Ureter (tissue), 1 donor: ENCODE measurements at places on chromosomes 5 and 9.
A peak's percentile ranks its signal among the peaks of the same experiment; 100 is the strongest.

GRCh38 chr9:35811381-35812024 is 559 bp downstream of the SPAG8 start:
- DNase-seq, result no peak

DNA sequence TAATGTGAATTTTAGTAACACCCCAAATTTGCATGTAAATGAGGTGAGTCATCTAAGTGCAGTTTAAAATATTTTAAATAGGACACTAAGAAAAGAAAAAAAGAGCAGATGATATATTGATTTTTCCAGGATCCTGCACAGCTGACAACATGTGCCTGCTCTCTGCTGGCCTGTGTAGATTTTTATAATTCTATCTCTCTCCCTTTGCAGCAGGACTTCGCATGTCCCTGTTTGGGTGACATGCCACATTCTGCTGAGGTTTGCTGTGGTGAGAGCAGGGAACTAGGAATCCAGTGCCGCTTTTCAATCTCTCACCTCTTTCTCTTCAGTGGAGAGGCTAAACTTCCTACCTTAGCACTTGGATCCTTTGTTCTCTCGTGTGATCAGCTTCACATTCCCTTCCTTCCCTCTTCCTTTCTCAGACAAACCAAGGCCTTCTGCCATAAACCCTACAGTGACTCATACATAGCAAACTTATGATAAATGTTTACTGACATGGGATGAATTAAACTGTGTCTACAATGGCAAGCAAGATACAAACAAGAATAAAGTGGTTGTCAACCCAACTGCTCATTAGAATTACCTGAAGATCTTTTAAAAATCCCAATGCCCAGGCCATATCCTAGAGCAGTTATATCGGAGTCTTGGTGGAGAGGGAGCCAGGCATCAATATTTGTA is 198.8 kb upstream of the EFNA5 start:
- DNase-seq, result no peak

- DNase-seq, result no peak
Observed at GRCh38 chr9:76654051-76654461, 110.2 kb upstream of the PCA3 start.

- no peak for DNase-seq
Observed at GRCh38 chr9:109779711-109780452, at the start of gene PALM2AKAP2. Gene PALM2AKAP2 (plus strand): TSS chr9:109780198. CDS start chr9:109780489, 291 bp downstream.

GRCh38 chr5:77360973-77361372 is 131.1 kb downstream of the WDR41 start:
- DNase-seq, result no peak

DNA sequence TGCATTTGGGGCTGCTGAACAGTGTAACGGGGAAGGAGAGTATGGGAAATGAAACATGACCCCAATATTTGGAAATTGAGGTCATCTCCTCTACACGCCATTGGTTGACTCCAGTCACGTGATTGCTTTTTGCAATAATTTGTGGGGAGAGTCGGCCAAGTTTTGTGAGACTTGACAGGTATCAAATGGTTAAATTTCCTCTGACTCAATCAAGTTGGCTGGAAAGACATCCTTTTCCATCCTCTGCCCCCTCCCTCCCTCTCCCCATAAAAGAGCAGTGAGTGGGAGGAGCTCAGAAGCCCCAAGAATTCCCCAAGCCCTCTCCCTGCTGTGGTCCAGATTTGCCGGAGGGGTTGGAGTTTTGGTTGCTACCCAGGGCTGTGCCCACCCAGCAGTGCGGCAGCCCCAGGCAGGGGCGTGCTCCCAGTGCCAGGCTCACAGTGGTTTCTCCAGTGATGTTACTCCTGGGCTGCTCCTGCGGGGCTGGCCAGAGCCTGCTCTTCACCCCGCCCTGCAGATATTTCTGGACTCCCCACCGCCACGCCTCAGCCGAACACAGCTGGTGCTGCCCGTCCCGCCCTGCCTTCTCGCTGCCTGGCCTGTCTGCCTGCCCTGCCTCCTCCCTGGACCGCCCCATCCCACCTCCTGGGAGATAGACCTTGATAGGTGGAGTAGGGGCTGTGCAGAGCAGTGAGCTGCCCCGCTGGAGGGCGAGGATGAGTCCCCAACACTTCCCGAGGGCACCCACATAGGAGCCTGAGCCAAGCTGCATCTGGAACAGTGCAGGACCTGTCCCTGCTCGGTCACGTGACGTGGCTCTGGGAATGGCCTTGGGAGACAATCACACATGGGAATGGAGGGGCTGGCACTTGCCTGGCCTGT is 3.4 kb downstream of the COL5A1 start:
- DNase-seq, result peak; percentile 87

DNA sequence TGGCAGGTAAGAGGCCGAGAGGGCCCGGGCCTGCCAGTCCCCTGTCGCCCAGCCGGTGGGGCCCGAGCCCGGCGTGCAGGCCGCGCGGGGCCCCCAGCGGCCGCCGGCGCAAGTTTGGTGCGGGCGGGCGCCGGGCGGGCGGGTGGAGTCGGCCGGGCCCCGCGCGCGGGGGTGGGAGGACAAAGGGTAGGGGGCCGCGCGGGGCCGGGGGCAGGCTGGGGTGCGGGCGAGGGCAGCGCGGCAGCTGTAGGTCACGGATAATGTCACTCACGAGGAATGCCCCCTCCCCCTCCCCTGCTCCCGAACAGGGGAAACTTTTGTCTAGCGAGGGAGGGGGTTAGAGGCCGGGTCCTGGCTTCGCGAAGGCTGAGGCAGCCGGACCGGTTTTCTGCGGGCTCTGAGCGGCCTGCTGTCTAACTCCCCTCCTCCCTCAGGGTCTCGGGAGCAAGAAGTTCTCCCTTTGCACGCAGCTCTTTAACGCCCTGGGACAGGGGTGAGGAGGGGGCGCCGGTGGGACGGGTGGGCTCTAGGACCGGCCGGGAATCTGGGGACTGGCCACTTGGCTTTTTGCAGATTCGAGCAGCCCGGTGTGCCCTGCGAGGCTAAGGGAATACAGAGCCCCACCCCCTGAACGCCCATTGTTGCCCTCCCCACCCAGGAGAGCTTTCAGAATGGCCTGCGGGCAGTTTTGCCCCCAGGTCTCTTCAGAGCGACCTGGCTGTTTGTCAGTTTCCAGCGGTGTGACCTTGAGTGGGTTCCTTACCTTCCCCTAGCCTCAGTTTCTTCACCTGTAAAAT is 21.3 kb upstream of the NDST1 start:
- peak; percentile 72 for DNase-seq

- no peak for DNase-seq
Observed at GRCh38 chr9:104482921-104483570, 21.0 kb upstream of the OR13F1 start.

DNA sequence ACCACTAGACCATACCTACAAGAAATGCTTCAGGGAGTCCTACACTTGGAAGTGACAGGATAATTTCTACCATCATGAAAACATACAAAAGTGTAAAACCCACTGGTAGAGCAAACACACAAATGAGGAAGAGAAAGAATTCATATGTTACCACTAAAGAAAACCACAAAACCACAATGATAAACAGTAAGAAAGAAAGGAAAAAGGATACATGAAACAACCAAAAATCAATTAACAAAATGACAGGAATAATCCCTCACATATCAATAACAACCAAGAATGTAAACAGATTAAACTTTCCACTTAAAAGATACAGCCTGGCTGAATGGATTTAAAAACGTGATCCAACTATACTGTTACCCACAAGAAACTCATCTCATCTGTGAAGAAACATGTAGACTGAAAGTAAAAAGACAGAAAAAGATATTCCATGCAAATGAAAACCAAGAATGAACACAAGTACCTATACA is 83.4 kb downstream of the LPAR1 start:
- no peak for DNase-seq

GRCh38 chr9:9521033-9521779 is 1091.6 kb downstream of the PTPRD start:
- no peak for DNase-seq

GRCh38 chr9:71571186-71571585 is 197.1 kb downstream of the CEMIP2 start:
- DNase-seq, result no peak

DNA sequence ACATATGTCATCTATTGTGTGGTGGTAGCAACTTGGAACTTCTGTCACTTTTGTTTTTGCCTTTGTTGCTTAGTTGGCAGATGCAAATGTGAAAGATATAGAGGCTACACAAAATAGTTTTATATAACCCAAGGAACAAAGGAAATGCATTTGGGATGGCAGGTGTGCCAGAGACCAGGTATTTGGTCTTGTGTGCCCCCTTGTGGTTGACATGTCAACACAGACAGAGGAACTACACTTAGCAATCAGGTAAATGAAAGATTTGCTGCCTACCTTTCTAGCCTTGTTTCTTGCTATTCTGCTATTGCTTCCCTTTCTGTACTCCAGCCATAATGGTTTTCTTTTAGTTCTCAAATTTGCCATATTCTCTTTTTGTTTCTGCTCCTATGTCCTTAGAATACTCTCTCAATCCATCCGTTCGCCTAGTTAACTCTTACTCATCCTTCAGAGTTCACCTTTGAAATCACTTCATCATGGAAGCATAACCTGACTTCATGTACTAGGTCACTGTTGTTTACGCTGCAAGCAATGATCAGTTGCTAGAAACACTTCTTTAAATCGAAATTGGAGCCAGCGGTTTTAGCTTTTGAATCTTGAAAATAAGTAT is 119.5 kb downstream of the TRPM3 start:
- DNase-seq, result no peak

GRCh38 chr5:96431376-96432187 is 1.5 kb downstream of the PCSK1 start:
- no peak for DNase-seq

DNA sequence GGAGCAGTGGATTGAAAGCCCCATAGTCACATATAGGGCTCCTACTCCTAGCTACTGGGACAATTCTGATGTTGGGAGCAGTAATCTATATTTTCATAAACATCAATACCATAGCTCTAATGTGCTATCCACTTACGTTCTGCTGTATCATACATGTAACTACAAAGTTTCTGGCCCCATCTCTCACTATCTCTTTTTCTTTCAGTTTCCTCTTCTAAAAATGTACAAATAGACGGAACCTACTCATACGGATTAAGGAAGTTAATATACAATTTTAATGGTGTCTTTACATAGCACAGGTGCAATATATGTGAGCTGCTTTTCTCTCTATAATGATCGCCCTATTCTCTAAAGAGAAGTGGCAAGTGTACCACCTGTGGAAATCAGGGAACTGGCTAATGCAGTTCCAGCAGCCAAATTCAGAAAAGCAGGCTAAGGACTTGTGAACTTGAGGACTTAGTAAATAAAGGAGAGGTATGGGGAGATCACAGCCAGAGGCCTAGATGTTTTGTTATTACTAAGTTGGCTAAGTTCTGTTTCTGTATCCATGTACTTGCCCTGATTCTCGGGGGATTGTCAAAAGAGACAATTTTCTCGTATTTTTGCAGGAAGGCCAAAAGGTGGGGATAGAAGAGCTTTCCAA is 1021.9 kb downstream of the CDH12 start:
- no peak for DNase-seq

DNA sequence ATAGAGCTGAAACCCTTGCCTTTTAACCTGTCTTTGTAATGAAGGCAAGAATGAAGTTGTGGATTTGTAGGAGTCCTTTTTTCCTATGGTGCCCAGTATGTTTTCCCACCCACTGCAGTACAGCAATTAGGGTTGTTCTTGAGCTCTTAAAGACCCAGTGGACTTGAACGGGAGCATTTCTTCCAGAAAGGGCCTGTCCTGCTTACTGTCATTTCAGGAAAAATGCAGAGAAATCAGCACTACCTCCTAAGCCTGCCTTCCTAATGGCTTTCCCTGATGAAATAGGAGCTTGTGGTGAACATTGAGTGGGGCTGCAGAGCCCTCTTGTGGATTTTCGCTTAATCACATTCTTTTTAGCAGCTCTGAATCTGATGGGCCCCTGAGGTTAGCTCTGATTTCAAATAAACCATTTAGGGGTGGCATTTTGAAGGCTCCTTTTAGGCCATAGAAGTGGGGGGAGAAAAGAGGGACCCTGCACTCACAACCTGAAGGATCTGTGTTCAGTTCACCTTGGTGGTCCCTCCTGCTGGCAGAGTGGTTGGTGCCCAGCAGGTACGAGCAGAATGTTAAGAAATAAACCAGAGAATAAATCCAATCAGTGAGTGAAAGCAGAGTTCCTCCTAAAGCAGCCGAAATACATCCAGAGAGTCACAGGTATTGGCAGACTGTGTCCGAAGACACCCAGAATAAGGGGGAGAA is 188.0 kb upstream of the KLF9 start:
- peak; percentile 69 for DNase-seq

- peak; percentile 63 for DNase-seq
Observed at GRCh38 chr9:122190597-122191381, 31.1 kb downstream of the MORN5 start.

DNA sequence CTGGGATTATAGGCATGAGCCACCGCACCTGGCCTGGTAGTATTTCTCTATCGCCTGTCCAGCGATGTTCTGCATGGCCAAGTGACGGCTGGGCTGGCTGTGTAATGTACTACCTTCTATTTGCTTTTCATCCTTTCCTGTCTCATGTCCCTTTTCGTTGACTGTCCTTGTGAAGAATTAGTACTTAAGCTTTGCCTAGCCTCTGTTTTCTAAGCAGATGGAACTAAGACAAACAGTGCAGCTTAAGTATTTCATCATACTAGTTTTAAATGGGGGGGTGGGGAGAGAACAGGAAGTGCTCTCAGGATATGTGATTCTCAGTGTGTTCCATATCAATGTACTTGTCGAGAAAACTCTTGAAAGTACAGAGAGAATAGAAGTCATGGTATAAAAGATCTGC is 31.7 kb upstream of the CCL21 start:
- no peak for DNase-seq

- no peak for DNase-seq
Observed at GRCh38 chr5:147901599-147902039, 4.7 kb downstream of the C5orf46 start.

- DNase-seq, result no peak
Observed at GRCh38 chr5:117942861-117943519, 1045.4 kb downstream of the DTWD2 start.

GRCh38 chr5:132752581-132753125 is 5.4 kb downstream of the CCNI2 start:
- no peak for DNase-seq

DNA sequence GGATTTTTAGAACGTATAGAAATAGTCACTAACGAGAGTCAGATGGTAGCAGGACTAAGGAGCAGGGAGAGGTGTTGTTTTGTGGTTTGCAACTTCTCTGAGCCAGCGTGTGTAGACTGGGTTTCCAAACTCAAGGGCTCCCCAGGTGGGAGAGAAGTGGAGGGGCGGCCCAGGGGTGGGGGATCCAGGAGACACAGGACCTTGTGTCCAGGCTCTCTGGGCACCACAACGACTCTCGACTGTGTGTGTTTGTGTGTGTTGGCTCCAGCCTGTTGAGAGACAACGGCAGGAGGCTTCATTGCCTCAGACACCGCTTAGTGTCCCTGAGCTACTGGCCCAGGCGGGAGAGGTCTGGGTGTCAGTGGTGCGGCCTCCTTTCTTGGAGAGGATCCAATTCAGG is 934 bp upstream of the FCN1 start:
- peak; percentile 31 for DNase-seq

- DNase-seq, result no peak
Observed at GRCh38 chr5:176750144-176750543, 60.2 kb upstream of the UNC5A start.

- peak; percentile 86 for DNase-seq
Observed at GRCh38 chr5:172283862-172284610, 472 bp upstream of the UBTD2 start.

DNA sequence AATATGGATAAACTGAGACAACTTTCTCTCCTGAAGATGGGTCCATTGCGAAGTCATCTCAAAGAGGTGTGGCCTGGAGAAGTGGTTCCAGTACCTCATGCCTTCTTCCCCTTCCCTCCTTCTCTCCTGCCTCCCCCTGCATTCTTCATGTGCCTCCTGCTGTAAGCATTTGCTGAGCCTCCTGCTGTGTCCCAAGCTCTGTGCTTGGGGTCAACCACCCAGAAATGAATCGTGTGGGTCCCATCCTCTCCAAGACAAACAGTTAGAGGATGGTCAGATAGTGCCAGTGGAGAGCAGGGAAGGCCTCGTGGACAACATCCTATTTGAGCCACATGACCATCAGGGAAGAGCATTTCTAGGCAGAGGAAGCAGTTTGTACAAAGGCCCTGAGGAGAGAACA is 53.5 kb downstream of the KCNIP1 start:
- no peak for DNase-seq
